ENCODE measurements at places on chromosomes 6 and 20.

DNA sequence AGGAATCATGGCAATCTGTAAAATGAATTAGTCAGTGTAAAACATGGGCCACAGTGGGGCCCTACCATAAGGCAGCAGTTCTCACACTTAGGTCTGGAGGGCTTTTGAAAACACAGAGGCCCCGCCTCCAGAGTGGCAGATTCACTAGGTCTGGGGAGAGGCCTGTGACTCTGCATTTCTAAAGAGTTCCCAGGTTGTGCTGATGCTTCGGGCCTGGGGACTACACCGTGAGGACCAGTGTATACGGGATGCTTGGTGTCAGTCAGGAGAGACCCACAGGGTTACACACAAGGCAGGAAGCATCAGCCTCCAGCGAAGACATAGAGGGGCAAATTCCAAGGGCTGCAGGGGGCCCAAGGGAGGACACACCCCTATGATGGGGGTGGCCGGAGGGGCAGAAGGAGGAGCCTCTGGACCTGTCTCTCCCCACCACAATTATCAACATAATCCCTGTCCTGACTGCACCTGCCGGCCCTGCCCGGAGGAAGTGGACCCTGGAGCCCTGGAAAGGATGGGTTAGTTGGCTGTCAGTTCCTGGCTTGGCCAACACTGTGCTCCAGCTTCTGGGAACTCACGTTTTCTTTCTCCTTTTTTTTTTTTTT lies 46.7 kb downstream of the FGD2 start:
- no peak for DNase-seq

DNA sequence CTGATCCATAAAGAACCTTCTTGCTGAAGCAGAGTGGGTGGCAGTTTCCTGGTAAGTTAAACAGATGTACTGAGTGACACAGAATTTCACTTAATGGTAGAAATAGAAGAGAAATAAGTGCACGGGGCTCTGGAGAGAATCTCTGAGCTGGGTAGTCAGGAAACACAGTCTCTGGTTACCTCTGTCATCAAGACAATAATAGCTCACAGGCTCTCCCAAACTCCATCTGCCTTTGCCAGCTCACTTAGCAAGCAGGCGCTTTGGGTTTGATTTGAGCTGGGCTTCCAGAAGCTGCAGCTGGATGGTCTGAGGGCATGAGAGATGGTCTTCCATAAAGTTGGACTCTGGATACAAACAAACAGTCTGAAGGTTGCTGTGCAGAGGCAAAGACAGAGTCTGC lies 39.6 kb upstream of the PRSS35 start:
- no peak for DNase-seq

- no peak for DNase-seq
Measured at GRCh38 chr6:33620856-33621710, at the start of gene ITPR3. Gene ITPR3, plus strand, starts transcription at chr6:33621322. Its CDS starts 281 bp downstream, at chr6:33621603.

- DNase-seq: peak; percentile 52
Measured at GRCh38 chr20:62875419-62876361, 14.1 kb upstream of the TCFL5 start.

DNA sequence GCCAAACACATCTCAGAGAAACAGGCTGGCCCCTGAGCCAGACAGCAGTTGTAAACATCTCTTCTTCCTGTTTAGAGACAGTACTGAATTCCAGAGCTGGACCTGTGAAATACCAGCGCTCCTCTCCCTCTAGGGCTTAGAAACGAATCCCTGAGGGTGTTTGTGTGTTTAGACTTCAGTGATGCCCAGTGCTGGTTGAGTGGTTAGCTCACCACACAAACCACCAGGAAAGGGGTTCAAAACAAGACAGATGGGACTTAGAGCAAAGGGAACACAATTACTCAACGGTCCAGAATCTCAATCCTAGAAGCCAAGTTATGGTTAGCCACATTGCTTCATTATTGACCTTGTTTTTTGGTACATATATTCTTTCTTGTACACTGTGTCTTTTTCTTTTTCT lies 108.7 kb upstream of the TMEM170B start:
- peak; percentile 100 for DNase-seq

Measured in renal cortical epithelial cell (primary cell).